Activated CD8-positive, alpha-beta T cell treated with anti-CD3 and anti-CD28 coated beads, Interleukin-2, amount 10 ng/mL, durations not matched to agents 7 days and 5 days (primary cell): ENCODE measurements at places on chromosomes 16 and 17. TPM values are rescaled to one million over a fixed set of nuclear protein-coding genes. Genes with fewer than 3 reads are reported as not detected.
A peak's percentile ranks its signal among the peaks of the same experiment; 100 is the strongest.

DNA sequence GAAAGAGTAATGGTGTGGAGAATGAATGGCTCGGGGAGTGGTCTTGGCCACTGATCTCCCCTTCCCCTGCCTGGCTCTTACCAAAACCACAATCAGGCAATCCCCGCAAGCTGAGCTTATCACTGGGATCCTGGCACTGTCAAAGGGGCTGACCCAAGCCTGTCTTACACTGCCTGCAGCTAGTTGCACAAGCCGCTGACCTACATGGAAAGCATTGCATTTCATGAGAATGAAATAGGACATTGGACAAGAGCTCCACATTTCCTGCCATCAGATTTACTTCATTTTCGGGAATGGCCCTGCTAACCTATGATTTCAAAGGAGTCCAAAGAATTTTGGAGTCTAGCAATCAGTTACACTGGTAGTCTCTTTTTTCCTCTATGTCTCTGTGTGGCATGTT lies 146.4 kb downstream of the PCTP start:
- no peak for DNase-seq

- peak; percentile 75 for DNase-seq
Measured at GRCh38 chr17:75720656-75721462, at the start of gene ITGB4. Gene ITGB4, plus strand, starts transcription at chr17:75721459. Its CDS starts 3,245 bp downstream, at chr17:75724704.

- no peak for DNase-seq
Measured at GRCh38 chr17:50953831-50954601, 87.9 kb upstream of the TOB1 start.

- no peak for DNase-seq
Measured at GRCh38 chr16:16149710-16150116, 73.6 kb downstream of the ABCC6 start.

- peak; percentile 60 for DNase-seq
Measured at GRCh38 chr16:70738083-70738977, 52.5 kb upstream of the MTSS2 start.

- no peak for DNase-seq
Measured at GRCh38 chr17:34578016-34578415, 1.4 kb upstream of the TMEM132E start.

GRCh38 chr17:7606280-7606679 lies 8.4 kb downstream of the FXR2 start:
- DNase-seq = no peak

- DNase-seq = no peak
Measured at GRCh38 chr17:78898075-78898836, 4.7 kb downstream of the CEP295NL start.

- DNase-seq = no peak
Measured at GRCh38 chr16:60204181-60204580, 1470.1 kb upstream of the GOT2 start.

- no peak for DNase-seq
Measured at GRCh38 chr17:42273474-42274252, 2.5 kb downstream of the STAT5B start.

- no peak for DNase-seq
Measured at GRCh38 chr16:12436201-12436657, 367.5 kb downstream of the CPPED1 start.

- DNase-seq = no peak
Measured at GRCh38 chr17:7644775-7645174, 6.0 kb upstream of the ATP1B2 start.

GRCh38 chr16:81863630-81864352 lies 84.7 kb downstream of the PLCG2 start:
- DNase-seq = no peak

DNA sequence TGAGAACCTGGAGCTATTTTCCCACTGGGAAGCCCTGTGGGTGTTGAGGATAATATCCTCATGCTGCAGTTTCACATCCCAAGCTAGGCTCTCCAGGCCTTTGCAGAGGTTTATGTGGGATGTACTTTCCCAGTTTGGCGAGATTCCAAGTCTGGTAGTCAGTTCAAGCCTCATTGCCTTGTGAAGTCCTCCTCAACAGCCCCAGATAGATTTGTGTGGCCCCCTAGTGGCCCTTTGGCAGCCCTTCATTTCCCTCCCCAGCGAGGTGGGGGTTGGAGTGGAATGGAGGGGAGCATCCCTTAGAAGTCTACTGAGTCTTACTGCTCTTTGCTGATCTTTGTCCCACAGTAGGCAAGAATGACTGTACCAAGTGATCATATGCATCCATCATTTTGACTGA lies 137.9 kb downstream of the CDH11 start:
- DNase-seq = no peak

DNA sequence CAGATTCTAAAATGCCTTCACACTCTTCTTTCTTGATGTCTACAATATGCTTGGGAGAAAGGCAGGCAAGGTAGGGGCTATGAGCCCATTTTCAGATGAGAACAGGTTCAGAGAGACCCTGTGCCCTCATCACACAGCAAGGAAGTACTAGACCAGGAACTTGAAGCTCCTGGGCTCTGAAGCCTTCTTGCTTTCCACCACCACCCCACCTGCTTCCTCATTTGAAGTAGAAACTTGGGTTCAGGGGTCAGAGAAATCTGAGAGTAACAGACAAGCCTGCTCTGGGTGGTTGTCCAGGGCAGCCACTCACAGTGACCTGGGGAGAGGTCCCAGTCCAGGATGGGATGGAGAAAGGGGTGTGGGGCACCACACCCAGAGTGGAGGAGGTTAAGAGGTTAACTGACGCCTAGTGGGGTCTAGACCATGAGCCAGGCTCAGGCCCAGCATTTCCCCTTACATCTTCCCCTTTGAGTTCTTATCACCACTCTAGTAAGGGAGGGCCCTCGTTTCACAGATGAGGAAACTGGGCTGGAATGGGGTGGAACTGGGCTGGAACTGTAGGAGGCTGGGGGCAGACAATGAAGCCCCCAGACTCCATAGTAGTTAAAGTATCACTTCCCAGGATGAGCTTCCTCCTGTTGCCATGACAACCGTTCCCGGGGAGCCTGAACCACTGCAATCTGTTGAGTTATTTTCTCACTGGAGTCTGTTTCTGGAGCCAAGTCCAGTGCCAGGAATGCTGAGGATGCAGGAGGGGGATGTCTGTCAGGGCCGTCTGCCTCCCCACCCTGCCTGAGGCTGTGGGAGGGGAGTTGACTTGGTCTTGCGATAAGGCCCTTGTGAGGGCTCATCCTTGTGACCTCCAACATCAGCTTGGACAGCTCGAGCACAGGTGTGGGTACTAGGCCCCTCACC lies 16.2 kb upstream of the PHF12 start:
- DNase-seq = no peak

- peak; percentile 52 for DNase-seq
Measured at GRCh38 chr16:20740007-20740883, 1.4 kb downstream of the THUMPD1 start.

DNA sequence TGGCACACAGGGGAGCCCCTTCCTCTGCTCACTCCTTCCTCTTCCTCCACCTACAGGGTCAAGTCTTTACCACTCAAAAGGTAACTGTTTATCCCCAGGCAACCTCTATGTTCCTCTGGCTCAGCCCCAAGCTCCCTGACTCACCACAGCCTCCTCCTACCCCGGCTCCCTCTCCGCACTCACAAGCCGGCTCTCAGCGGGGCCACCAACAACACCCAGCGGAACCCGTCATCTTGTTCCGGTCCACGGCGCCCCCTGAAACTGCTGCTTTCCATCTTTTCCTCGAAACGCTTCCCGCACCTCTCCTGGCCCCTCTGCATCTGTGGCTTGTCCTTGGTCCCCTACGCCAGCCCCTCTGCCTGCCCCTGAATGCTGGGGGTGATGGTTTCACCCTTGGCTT lies 58.4 kb downstream of the NXN start:
- no peak for DNase-seq

C1QTNF8 gene
- total RNA-seq = not detected

BLTP2 gene
- total RNA-seq = 162 TPM

PIRT gene
- total RNA-seq = not detected

CSH1 gene
- total RNA-seq = not detected

CLEC3A gene
- not detected for total RNA-seq

KRTAP4-4 gene
- not detected for total RNA-seq

PMP22 gene
- not detected for total RNA-seq

ARSG gene
- 10.7 TPM for total RNA-seq
